Stimulated activated CD8-positive, alpha-beta memory T cell treated with anti-CD3 and anti-CD28 coated beads, Interleukin-7, amount 100 ng/mL, for 1 hour (primary cell): ENCODE measurements at places on chromosomes 11 and 22.

DNA sequence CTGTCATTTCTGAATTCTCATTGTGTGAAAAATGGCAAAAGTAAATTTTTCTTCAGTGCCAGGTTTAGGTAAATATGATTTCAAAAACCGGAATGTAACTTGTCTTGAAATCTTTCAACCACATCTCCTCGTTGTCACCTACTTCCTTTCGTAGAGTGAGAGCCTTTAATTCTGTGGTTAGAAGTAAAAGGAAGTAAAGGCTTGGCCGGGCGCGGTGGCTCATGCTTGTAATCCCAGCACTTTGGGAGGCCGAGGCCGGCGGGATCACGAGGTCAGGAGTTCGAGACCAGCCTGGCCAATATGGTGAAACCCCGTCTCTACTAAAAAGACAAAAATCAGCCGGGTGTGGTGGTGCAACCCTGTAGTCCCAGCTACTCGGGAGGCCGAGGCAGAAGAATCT is 29.8 kb downstream of the SGSM3 start:
- no peak for DNase-seq

DNA sequence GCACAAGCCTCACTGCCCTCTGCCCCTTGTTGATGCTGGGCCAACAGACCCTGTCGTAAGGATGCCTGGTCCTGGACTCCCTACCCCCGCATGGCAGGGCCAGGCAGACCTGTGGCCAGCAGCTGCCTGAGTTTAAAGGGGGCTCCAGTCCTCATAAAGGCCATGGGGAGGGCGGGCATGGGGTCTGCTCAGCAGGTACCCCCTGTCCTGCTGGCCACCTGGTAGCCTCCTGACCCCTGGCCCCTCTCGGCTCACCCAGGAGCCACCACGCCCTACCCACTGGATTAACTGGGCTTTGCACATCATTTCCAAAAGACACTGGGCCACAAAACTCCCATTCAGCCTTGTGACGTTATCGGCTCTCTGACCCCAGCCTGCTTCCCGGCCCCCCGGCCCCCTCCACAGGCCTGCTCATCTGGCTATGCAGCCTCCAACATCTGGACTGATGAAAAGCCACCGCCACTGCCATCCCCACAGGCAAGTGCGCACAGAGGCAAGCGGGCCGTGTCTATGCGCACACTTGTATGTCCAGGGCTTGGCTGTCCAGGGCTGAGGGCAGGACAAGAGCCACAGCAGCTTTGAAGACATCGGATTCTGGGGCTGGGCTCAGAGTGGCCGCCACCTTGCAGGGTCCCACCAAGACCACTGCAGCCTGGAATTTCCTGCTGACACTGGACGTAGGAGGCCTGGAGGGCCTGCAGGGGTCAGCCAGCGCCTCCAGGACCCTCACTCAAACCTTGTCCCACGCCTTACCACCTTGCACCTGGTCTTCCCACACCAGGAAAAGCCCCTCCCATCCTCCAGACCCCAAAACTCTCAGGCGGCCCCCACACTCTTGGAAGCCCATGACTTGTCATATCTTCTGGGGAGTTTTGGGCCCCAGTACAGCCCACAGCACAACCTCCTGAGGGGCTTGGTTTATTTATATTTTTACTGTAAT is 48.7 kb downstream of the IGF2 start:
- no peak for DNase-seq

DNA sequence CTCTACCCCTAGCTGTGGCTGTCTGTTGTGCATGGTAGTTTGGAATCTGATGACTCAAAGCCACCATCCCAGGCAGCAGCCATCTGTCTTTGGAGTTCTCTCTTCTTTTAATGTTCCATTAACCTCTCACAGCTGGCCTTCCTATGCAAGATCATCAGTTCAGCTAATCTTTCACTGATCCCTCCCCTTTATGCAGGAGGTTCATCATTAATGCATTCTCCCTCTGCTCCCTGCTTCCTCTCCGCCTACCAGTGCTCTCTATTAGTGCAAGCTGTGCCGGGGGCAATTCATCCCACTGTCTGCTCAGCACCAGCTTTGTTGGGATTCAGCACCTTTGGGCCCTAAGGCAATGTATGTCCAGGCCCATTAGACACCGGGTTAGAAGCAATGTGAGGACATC is 413.0 kb upstream of the LRRC4C start:
- no peak for DNase-seq

GRCh38 chr11:66904981-66905521 is 48.2 kb downstream of the LRFN4 start:
- DNase-seq = no peak

DNA sequence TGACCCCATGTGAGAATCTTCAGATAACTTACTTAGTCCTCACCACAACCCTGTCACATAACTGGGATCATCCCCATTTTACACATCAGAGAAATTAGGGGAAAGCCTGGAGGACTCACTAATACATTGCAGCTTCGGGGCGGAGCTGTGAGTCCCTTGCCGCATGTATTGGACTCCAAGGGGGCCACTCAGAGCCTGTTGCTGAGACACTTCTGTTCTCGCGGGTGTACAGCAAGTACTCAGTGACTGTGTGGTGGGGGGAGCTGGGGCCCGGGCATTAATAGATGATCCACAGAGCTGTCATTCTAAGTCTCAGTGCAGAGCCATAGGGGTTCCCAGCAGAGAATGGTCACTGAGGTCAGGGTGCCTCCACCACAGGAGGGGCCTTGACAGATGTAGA is 13.5 kb downstream of the OAF start:
- no peak for DNase-seq

DNA sequence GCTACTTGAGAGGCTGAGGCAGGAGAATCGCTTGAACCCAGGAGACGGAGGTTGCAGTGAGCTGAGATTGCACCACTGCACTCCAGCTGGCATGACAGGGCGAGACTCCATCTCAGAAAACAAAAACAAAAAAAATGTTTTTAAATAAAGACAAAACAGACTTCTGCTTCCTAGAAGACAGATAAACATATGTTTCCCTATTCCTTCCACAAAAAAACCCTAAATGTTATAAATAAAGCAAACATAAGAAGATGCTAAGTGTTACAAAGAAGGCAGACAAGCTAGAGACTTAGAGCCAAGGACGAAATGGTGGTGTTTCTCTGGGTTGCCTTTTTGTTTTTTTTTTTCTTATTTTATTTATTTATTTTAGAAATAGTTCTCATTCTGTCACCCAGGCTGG is 5.6 kb upstream of the CLDN5 start:
- DNase-seq = no peak

GRCh38 chr11:63736864-63737263 is 31.7 kb downstream of the ZFTA start:
- no peak for DNase-seq
